ENCODE measurements at places on chromosomes 2 and 18.
A peak's percentile ranks its signal among the peaks of the same experiment; 100 is the strongest.

DNA sequence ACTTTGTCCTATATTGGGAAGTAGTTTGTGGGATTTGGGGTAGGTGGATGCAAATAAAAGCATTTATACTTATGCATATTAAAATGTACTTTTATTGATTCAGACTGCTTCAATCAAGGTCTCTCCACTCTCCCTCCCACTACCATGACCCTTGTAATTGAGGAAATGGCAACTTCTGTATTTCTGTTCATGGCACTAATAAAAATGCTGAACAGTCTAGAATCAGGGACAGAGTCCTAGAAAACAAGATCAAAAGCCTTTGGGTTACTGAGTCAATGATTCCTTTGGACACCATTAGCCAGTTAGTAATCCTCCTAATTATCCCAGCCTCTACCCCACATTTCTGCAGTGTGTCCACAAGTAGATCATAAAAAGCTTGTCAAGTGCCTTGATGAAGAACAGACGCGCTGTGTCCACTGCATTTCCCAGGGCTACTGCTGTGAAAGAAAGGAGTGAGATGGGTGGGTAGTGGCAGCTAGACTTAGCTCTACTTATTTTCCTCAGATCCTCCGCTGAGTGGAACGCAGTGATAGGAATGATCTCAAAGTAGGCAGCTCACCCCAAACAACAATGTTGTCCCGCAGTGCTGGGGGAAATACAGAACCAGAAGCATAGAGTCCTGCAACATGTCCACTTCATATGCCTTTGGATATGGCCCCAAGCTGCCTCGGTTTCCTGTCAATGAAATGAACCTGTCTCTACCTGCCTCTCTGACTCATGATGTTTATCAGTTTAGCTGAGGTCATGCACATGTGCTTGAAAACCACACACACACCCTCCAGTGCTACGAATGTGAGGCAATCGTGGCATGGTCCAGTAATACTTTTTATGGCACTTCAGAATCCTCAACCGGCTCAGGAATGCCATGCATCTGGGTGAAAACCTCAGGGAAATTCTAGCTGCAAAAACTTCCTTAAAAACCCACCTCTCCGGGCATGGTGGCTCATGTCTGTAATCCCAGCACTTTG, 115.5 kb downstream of the COL6A3 start:
- no peak for DNase-seq

DNA sequence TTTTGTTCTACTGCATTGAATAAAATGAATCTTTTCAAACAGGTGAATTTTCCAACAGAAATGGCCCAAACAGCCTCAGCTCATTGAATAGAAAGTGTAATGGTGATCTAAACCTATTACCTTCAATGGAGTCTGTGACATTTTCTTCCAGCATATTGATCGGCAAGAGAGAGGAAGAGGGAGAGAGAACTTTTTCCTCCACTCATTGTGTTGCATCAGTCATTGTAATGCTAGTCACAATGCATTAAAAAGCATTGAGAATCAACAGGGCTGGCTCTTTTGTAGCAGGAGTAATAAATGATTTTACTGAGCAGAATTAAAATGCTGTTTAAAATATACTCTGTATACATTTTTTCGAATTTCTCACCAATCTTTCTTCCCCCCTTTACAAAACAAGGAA, 1794.5 kb upstream of the CELF4 start:
- DNase-seq: no peak

- peak; percentile 8 for DNase-seq
These were observed 111.7 kb downstream of the ACVR1 start for GRCh38 chr2:157764386-157764785.

DNA sequence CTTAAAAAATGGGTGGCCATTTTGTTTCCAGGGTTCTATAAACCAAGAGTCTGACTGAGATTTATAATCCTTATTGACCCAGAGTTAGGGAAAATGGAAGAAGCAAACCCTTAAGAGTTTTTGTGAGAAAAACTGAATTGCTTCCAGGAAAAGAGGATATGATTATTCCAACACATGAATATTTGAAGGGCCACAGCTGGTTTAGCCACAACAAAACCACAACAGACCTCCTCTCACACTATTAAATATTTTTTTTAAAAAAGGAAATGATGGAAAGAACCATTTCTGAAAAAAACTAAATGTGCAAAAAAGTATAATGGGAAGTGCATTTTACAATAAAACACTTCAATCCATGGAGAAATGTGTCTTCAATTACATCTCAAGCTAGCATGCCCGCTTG, 182.7 kb downstream of the ETAA1 start:
- no peak for DNase-seq

DNA sequence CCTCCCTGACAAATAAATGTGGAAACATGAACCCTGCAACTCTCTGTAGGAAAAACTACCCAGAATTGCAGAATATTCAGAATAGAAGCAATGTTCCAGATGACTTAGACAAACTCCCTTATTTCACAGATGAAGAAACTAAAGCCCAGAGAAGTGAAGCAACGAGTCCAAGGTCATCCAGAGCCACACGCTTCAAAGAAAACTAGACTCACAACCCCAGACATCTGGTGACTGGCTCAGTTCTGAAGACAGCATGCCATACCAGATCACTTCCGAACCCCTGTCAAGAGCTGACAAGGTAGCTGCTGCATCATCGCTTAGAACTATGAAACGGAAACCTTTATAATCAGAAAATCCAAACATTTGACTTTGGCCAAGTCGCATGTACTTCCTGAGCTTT, 101.3 kb downstream of the PID1 start:
- DNase-seq: no peak

GRCh38 chr2:98014379-98014778, 18.6 kb upstream of the TMEM131 start:
- no peak for DNase-seq

Data from HL-60 (cell line).